ENCODE measurements at places on chromosomes 2 and 18. TPM values are rescaled to one million over a fixed set of nuclear protein-coding genes. Genes with fewer than 3 reads are reported as not detected.

The WDR43 gene
- total RNA-seq: 68.8 TPM

The VWA3B gene
- not detected for total RNA-seq

The ARHGEF4 gene
- 1.3 TPM for total RNA-seq

The CEBPZ gene
- total RNA-seq: 54.0 TPM

The NRP2 gene
- 18.5 TPM for total RNA-seq

The FNDC4 gene
- total RNA-seq: 34.7 TPM

All from smooth muscle cell of trachea (primary cell).